ENCODE measurements at places on chromosomes 7 and 10.

GRCh38 chr7:42902331-42902730 lies 9.5 kb downstream of the C7orf25 start:
- no peak for DNase-seq

GRCh38 chr7:134545918-134546317 lies 3.0 kb upstream of the AKR1B15 start:
- DNase-seq = no peak

DNA sequence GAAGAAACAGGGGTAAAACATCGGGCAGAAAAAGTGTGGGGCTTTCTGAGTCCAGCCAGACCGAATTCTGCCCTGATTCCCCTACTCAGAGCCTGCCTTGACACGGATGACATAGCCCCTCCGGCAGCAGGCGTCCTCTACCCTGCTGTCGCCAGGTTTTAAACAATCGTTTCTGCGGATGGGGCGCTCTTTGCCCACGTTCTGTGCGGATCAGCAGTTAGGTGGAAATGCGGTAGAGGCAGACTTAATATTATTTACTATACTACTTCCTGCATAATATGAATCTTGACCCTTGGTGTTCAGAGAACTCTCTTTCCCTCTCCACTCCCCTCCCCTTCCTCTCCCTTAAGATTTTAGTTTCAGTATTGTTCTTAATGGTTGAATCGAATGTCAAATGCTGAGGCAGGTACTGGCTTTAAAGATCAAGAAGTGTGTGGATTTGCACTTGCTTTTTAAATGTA lies 2.4 kb downstream of the GATA3 start:
- DNase-seq = peak; percentile 52

DNA sequence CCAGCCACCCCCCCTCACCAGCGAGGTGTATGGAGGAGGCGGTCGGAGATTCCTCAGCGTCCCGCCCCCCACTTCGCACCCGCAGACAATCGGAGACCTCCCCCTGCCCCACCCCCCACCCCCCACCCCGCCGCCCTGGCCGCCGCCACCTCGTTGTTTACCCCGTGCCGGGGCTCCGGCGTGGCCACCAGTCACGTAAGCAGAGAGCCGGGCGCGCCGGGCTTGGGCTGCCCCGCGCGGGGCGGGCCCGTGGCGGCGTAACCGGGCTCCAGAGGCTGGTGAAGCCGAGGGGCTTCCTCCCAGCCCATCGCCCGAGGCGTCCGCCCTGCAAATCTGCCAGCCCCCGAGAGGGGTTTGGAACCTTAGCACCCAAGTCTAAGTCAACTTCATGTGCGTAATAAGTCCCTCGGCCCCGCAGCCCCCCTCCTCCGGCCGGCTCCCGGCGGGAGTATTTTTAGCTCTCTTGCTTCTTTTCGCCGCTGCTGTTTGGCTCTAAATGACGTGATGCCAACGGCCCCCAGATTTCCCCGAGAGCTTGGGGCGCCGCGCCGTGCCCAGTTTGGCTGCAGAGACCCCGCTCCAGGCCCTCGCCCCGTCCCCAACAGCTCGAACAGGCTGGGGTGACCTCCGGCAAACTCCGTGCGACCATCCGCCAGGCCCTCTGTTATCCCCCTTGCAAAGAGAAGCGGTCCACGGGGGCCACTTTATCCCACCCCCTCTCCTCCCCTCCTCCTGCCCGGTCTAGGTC lies 2.7 kb downstream of the MXI1 start:
- peak; percentile 36 for DNase-seq

- no peak for DNase-seq
These were observed 6.2 kb downstream of the MDFIC start for GRCh38 chr7:114928060-114928459.

DNA sequence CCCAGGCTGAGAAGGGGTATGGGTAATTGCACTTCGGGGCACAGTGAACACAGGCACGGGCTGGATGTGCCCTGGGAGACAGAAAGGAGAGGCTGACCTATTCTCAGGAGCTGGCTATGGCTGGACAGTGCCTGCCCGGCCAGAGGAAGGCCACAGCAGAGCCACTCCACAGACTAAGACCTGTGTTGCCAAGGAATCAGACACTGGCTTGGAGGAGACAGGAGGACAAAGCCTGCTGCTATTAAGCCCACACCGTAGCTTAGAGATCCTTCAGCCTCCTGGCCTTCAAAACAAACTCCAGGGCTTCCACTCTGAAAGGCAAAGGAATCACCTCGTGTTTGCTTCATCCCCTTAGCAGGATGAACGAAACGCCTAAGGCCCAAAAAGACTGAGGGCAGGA lies 82.2 kb downstream of the ALOX5 start:
- no peak for DNase-seq

- peak; percentile 77 for DNase-seq
These were observed 48.7 kb upstream of the FXYD4 start for GRCh38 chr10:43322769-43323168.

- no peak for DNase-seq
These were observed 5.2 kb upstream of the NPSR1 start for GRCh38 chr7:34652809-34653208.

DNA sequence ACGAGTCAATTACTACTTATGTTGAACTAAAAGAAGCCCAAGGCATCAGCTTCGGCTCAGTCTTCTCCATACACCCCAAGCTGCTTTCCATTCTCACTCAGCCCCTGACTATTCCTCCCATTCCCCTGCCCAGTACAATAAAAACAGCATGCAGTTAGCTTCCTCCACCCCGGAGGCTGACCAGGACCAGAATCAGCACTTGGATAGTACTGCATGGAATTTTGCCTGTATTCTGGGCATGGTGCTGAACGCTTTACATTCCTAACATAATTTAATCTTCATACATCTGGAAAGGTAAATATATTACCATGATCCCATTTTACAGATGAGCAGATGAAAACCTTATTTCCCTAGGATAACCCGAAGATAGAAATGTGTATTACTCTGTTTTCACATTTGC lies 7.5 kb upstream of the PODXL start:
- no peak for DNase-seq

DNA sequence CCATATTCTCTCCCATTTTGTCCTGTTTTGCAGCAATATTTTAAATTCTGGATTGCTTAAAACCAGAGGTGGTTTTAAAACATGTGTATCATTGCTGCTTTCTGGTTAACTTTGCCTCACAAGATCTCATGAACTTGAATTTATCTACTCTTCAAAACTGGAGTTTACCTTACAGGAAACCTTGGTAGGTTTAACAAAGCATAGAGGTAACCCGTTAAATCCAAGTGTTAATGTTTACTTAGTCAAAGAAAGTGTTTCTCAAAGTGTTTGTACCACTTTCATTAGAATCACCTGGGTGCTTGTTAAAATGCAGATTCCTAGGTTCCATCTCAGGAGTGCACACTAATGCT lies 44.0 kb upstream of the VDAC2 start:
- no peak for DNase-seq

- DNase-seq = peak; percentile 43
These were observed at the start of gene KMT2C for GRCh38 chr7:152435384-152436110. Gene KMT2C (minus strand): TSS chr7:152436003. CDS start chr7:152435786, 217 bp downstream.

- peak; percentile 52 for DNase-seq
These were observed 143.1 kb upstream of the STK17A start for GRCh38 chr7:43439631-43440401.

GRCh38 chr10:122554131-122555036 lies 6.2 kb upstream of the DMBT1 start:
- no peak for DNase-seq
